ENCODE measurements at places on chromosomes 12 and 14.

GRCh38 chr12:9757433-9758025 lies 3.2 kb downstream of the CD69 start:
- no peak for DNase-seq
- H3K27me3 ChIP-seq: peaks cover 72% of the 10 kb centered on the region
- no peaks in the 10 kb centered on the region for H3K36me3 ChIP-seq
- no peak overlapping the region for H3K4me3 ChIP-seq
- no peak overlapping the region for H3K27ac ChIP-seq

DNA sequence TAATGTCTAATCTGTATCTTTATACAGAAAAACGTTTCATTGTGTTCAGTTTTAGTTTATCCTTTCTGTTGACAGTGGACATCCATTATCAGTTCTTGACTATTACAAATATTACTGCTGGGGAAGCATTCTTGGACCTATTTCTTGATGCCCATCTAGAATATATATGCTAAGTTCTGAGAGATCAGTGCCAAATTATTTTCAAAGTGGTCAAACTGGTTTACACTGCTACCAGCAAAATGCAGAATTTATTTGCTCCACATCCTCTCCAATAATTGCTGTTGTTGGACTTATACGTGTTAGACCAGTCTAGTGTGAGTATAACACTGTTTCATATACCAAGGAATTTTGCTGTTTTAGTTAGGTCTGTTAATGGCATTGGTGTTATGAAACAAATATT lies 85.5 kb upstream of the TRAF3 start:
- DNase-seq: no peak
- H3K27me3 ChIP-seq: no peaks in the 10 kb centered on the region
- H3K4me3 ChIP-seq: no peak overlapping the region
- no peaks in the 10 kb centered on the region for H3K4me1 ChIP-seq
- no peak overlapping the region for H3K27ac ChIP-seq

GRCh38 chr14:51079489-51079888 lies 15.4 kb downstream of the TRIM9 start:
- no peaks in the 10 kb centered on the region for H3K27me3 ChIP-seq
- no peaks in the 10 kb centered on the region for H3K4me1 ChIP-seq
- no peak overlapping the region for H3K27ac ChIP-seq
- no peaks in the 10 kb centered on the region for H3K36me3 ChIP-seq

DNA sequence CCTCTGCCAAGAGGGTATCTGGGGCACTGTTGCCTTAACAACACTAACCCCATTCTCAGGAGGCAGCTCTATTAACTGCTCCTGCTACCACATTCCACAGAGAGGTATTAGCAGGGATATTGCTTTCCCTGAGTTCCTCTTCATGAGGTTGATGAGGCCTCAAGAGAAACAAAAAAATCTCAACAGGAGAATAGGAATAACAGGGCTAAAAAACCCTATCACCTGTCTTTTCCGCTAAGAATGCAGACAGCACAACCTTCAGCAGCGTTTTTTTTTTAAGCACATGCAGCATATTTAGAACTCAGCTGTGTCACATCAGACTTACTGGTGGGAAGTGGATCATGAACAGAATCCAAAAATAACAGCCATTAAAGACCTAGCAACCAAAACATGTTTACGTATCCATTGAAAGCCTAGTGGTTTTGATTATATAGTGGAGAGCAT lies 29.2 kb downstream of the ATF7 start:
- no peak for DNase-seq
- H3K27me3 ChIP-seq: no peaks in the 10 kb centered on the region
- H3K27ac ChIP-seq: no peak overlapping the region
- H3K36me3 ChIP-seq: no peaks in the 10 kb centered on the region

GRCh38 chr12:130016986-130017385 lies 113.2 kb upstream of the TMEM132D start:
- DNase-seq: no peak
- no peaks in the 10 kb centered on the region for H3K4me1 ChIP-seq
- no peak overlapping the region for H3K4me3 ChIP-seq
- H3K36me3 ChIP-seq: no peaks in the 10 kb centered on the region
- no peak overlapping the region for H3K27ac ChIP-seq

DNA sequence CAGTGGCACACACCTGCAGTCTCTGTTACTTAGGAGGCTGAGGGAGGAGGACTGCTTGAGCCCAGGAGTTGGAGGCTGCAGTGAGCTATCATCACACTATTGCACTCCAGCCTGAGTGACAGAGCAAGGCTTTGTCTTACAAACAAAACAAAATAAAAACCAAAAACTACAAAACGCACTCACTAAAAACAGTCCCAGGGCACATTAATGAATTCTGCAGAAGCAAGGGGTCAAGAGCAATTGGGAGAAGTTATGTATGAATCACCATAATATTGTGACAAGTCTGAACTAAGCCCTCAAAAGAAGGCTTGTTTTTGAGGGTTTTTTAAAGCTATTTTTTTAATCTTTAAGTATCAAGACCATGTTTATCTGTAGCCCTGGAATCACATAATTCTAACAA lies 201.1 kb downstream of the MED13L start:
- H3K4me3 ChIP-seq: no peak overlapping the region
- H3K36me3 ChIP-seq: no peaks in the 10 kb centered on the region
- no peaks in the 10 kb centered on the region for H3K4me1 ChIP-seq
- H3K27ac ChIP-seq: no peak overlapping the region
- DNase-seq: no peak
- H3K27me3 ChIP-seq: no peaks in the 10 kb centered on the region

GRCh38 chr14:76953311-76953945 lies 75.1 kb downstream of the IRF2BPL start:
- no peaks in the 10 kb centered on the region for H3K27me3 ChIP-seq
- no peaks in the 10 kb centered on the region for H3K36me3 ChIP-seq
- peak; percentile 81 for DNase-seq
- H3K4me1 ChIP-seq: peaks cover 99% of the 10 kb centered on the region

- peak overlapping the region; percentile 45 for H3K27ac ChIP-seq
- peak; percentile 70 for DNase-seq
Measured at GRCh38 chr12:96501133-96501761, 11.9 kb downstream of the CFAP54 start.

GRCh38 chr12:77060136-77060882 lies 5.1 kb downstream of the E2F7 start:
- no peak overlapping the region for H3K27ac ChIP-seq
- H3K27me3 ChIP-seq: no peaks in the 10 kb centered on the region
- H3K36me3 ChIP-seq: peaks cover 40% of the 10 kb centered on the region
- H3K4me3 ChIP-seq: no peak overlapping the region
- DNase-seq: no peak

DNA sequence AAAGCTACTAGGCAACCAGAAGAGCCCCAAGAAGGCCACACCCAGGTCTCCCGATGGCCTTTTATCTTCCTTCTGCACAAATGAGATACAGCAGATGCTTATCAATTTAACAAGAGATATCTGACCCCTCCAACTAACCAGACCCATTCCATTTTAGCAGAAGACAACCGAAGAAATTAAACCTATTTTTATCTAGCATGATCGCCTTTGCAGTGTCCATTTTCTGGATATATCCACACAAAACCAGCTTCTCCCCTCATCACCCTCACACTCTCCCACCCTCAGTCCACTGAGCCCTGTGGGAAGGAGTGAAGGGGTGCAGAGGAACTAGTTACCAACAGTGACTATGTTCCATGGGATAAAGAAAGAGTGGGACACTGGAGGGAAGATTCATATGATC lies 20.9 kb upstream of the DHRS4 start:
- no peaks in the 10 kb centered on the region for H3K4me1 ChIP-seq
- H3K36me3 ChIP-seq: no peaks in the 10 kb centered on the region
- no peak overlapping the region for H3K4me3 ChIP-seq
- no peak overlapping the region for H3K27ac ChIP-seq
- no peaks in the 10 kb centered on the region for H3K27me3 ChIP-seq
- no peak for DNase-seq

DNA sequence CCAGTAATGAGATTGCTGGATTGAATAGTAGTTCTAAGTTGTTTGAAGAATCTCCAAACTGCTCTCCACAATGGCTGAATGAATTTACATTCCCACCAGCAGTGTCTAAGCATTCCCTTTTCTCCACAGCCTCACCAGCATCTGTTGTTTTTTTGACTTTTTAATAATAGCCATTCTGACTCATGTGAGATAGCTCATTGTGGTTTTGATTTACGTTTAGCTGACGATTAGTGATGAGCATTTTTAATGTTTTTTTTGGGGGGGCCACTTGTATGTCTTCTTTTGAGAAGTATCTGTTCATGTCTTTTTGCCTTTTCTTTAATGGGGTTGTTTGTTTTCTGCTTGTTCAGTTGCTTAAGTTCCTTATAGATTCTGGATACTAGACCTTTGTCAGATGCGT lies 8.1 kb upstream of the SLC15A5 start:
- no peaks in the 10 kb centered on the region for H3K36me3 ChIP-seq
- no peaks in the 10 kb centered on the region for H3K27me3 ChIP-seq
- H3K27ac ChIP-seq: no peak overlapping the region
- H3K4me3 ChIP-seq: no peak overlapping the region
- no peaks in the 10 kb centered on the region for H3K4me1 ChIP-seq

GRCh38 chr12:21634245-21634644 lies 23.4 kb downstream of the LDHB start:
- H3K27me3 ChIP-seq: no peaks in the 10 kb centered on the region
- no peak for DNase-seq
- no peaks in the 10 kb centered on the region for H3K4me1 ChIP-seq
- H3K36me3 ChIP-seq: peaks cover 41% of the 10 kb centered on the region
- H3K4me3 ChIP-seq: no peak overlapping the region
- H3K27ac ChIP-seq: no peak overlapping the region

DNA sequence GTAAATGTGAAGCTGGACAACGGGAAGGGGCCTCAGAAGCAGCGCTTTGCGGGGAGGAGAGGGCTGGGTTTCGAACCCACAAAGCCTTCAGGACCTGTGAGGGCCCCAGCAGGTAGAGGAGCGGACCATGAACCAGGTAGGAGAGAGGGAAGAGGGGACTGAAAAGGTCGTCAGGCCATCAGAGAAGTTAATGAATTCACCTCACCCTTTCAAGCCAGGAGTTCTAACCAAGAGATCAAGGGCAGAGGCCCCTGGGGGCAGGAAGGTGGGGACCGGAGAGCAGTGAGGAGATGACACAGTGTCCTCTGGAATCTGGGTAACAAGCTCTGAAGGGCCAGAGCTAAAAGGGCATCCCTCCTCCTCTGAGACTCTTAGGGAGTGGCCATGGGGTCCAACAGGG lies 19.4 kb downstream of the SERPINA1 start:
- no peaks in the 10 kb centered on the region for H3K27me3 ChIP-seq
- no peak for DNase-seq
- H3K4me3 ChIP-seq: no peak overlapping the region

GRCh38 chr12:91226951-91227350 lies 44.3 kb upstream of the DCN start:
- no peaks in the 10 kb centered on the region for H3K4me1 ChIP-seq
- H3K27me3 ChIP-seq: no peaks in the 10 kb centered on the region
- no peak overlapping the region for H3K4me3 ChIP-seq
- no peaks in the 10 kb centered on the region for H3K36me3 ChIP-seq
- no peak for DNase-seq
- H3K27ac ChIP-seq: no peak overlapping the region

DNA sequence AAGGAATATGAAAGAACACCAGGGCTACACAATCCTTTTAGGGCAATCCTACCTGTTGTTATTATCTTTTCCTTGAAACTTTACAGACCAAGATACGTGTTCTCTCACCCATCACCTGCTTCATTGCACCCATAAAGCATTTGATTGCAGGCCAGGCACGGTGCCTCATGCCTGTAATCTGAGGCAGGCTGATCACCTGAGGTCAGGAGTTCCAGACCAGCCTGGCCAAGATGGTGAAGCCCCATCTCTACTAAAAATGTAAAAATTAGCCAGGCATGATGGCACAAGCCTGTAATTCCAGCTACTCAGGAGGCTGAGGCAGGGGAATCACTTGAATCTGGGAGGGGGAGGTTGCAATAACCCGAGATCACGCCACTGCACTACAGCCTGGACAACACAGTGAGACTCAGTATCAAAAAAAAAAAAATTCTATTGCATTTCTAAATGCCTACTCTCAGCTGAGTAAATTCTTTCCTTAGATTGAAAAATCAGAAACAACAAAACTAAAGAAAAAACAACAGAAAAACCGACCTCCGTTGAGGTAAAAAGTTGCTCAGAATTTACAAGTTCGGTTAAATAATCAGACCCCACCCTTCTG lies 183.7 kb upstream of the TMEM132C start:
- H3K36me3 ChIP-seq: no peaks in the 10 kb centered on the region
- no peaks in the 10 kb centered on the region for H3K4me1 ChIP-seq
- no peak overlapping the region for H3K4me3 ChIP-seq
- no peak for DNase-seq
- no peaks in the 10 kb centered on the region for H3K27me3 ChIP-seq

- no peaks in the 10 kb centered on the region for H3K4me1 ChIP-seq
- no peaks in the 10 kb centered on the region for H3K27me3 ChIP-seq
- H3K4me3 ChIP-seq: no peak overlapping the region
- peaks cover 55% of the 10 kb centered on the region for H3K36me3 ChIP-seq
- no peak overlapping the region for H3K27ac ChIP-seq
Measured at GRCh38 chr12:904010-904414, 45.5 kb downstream of the RAD52 start.

DNA sequence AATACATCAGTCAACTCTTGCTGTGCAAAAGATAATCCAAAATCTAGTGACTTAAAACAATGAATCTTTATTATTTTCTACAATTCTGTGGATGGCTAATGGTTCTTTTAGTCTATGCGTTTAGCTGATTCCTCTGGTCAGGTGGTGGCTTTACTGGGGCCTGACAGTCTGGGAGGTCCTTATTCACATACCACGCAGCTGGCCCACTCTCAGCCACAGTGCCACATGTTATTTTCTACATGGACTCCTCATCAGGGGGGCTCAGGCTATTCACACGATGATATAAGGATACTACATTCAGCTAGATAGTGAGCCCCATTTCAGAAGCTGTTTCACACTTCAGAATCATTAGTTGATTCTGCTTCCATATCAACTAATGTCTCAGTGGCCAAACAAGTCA lies 287.5 kb upstream of the MGAT4C start:
- no peaks in the 10 kb centered on the region for H3K27me3 ChIP-seq
- no peaks in the 10 kb centered on the region for H3K36me3 ChIP-seq
- no peak overlapping the region for H3K4me3 ChIP-seq
- no peak for DNase-seq
- H3K4me1 ChIP-seq: no peaks in the 10 kb centered on the region

GRCh38 chr12:104462931-104463339 lies 6.2 kb downstream of the CHST11 start:
- H3K27me3 ChIP-seq: no peaks in the 10 kb centered on the region
- no peak overlapping the region for H3K27ac ChIP-seq
- H3K4me3 ChIP-seq: no peak overlapping the region
- H3K36me3 ChIP-seq: no peaks in the 10 kb centered on the region
- H3K4me1 ChIP-seq: no peaks in the 10 kb centered on the region

DNA sequence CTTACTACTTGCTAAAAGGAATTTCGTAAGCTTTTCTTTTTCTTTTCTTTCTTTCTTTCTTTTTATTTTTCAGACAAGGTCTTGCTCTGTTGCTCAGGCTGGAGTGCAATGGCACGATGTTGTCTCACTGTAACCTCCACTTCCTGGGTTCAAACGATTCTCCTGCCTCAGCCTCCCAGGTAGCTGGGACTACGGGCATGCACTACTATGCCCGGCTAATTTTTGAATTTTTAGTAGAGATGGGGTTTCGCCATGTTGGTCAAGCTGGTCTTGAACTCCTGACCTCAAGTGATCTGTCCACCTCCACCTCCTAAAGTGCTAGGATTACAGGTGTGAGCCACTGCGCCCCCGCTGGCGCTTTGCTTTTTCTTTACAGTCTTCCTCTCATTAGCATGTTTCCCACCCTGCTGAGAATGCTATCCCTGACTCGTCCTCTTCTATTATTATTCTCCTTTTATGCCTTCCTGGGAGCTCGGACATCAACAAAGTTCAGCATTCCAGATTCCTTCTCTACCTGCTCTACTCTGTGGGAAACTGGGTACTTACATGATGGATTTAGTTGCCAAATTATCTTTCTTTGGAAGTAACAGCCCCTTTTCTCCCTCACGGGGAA lies 3.1 kb downstream of the MTHFD1 start:
- H3K4me3 ChIP-seq: no peak overlapping the region
- peaks cover 5% of the 10 kb centered on the region for H3K36me3 ChIP-seq
- peaks cover 23% of the 10 kb centered on the region for H3K4me1 ChIP-seq
- H3K27ac ChIP-seq: no peak overlapping the region
- DNase-seq: no peak
- H3K27me3 ChIP-seq: no peaks in the 10 kb centered on the region
